OCI-LY7 (cell line): ENCODE measurements at places on chromosomes 11 and 22.

DNA sequence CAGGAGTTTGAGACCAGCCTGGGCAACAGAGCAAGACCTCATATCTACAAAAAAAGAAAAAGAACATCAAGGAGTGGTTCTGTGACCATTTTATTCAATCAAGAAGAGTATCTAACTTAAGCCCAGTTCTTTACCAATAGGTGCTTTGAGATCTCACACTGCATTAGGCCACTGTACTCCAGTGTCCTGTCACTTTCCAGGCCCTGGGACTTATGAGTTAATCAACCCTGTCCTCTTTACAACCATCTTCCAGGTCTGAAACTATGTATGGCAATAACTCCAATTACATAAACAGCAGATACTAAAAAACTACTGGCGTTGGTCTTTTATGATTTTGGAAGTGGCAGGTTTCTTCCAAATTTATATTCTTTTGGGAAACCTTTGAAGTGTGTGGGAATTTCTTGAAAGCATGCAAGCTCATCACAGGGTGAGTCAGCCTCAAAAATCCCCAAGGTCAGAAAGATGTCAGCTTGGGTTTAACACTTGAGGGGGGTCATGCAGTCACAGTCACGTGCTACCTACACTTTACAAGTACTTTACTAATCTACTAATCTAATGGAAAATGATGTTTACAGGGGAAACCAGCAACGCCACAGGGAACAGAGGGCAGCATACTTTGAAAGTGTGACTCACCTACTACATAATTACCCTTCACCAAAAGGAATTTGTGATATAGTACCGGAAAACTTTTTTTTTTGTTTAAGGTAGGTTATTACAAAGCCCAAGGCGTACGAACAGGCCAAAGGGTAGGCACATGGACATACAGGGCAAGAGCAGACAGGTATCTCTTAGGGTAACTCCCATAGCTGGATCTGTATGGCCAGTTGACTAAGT lies 15.6 kb downstream of the PISD start:
- DNase-seq: no peak

- DNase-seq: no peak
Observed at GRCh38 chr11:128568166-128568778, 19.1 kb downstream of the ETS1 start.

- DNase-seq: no peak
Observed at GRCh38 chr11:80317612-80318011, 876.8 kb upstream of the TENM4 start.

GRCh38 chr11:129192150-129192549 lies at the start of gene ARHGAP32:
ARHGAP32 (minus strand) TSS chr11:129192325; CDS start chr11:129192198, 127 bp downstream.
- no peak for DNase-seq

- DNase-seq: no peak
Observed at GRCh38 chr11:69393865-69394233, 87.6 kb upstream of the LINC01488 start.

DNA sequence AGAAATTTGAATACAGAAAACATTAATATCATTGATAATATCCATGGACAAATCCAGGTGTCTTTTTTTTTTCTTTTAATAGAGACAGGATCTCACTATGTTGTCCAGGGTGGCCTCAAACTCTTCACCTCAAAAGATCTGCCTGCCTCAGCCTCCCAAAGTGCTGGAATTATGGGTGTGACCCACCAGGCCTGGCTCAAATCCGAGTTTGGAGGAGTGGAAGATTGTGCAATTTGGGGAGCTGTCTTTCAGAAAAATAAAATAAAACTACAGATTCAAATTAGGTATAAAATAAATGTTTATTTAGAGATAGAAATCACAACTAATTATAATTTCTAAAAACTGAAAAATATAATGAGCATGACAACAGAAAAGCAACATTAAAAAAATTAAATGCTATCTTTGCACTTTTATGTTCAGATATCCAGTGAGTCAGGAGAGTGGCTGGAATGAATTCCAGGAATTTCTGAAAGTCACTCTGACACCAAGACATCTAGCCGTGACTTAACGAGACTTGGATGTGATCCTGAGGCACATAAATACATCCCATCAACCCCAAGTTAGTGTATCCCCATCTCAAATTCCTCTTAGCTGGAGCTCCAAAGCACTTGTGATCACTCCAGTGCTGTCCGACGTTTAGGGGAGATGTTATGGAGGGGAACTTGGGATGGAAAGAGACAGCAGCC lies 128.6 kb upstream of the THY1 start:
- DNase-seq: no peak

GRCh38 chr11:2401436-2401984 lies 960 bp downstream of the TSSC4 start:
- peak; percentile 39 for DNase-seq

GRCh38 chr11:74775762-74776161 lies 27.1 kb downstream of the RNF169 start:
- DNase-seq: no peak

DNA sequence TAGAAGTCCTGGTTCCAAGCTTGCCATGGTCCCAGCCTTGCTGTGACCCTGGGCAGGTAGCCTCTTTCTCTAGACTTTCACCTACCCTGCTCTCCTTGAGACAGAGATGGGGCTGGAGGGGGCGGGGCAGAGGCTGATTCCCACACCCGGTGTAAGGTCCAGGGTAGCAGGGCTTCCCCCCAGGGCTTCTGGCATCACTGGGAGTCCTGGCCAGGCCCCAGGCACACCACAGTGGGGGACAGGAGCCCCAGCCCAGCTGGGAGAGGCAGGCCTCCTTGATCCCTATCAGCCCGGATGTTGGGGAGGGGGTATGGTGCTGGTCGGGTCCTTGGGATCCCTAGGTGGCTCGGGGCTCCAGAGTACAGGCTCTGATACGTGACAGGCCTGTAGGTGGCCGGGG lies 1.7 kb upstream of the NUDT8 start:
- no peak for DNase-seq

DNA sequence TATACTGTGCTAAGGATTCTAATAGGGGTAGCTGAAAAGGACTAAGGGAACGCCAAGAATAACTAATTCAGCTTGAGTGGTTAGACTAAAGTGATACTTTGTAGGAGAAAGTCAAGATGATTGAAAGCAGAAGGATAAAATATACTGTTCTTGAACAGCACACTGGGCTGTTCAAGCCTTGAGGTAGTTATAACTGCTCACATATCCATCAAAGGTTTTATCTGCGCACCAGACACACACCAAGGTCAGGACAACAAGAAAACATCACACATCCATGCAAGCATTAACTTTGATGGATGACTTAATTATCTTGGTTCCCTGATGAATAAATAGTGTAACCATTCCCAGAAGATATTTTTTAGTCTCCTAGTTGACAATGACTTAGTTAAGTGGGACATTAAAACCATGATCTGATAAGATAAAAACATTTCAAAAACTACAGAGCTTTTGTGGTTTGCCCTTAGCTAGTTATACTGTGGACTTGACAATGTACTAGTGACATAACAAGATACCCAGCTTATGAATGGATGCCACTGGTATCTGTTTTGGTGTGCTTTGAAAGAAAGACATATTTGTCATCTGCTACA lies 728.9 kb downstream of the JRKL start:
- no peak for DNase-seq

- DNase-seq: no peak
Observed at GRCh38 chr11:103871923-103872551, 164.4 kb upstream of the DDI1 start.

- no peak for DNase-seq
Observed at GRCh38 chr11:130937051-130937450, 20.8 kb upstream of the SNX19 start.

- no peak for DNase-seq
Observed at GRCh38 chr22:44120314-44120704, 60.4 kb upstream of the PARVG start.

GRCh38 chr11:127191261-127191660 lies 190.7 kb upstream of the KIRREL3 start:
- DNase-seq: no peak

DNA sequence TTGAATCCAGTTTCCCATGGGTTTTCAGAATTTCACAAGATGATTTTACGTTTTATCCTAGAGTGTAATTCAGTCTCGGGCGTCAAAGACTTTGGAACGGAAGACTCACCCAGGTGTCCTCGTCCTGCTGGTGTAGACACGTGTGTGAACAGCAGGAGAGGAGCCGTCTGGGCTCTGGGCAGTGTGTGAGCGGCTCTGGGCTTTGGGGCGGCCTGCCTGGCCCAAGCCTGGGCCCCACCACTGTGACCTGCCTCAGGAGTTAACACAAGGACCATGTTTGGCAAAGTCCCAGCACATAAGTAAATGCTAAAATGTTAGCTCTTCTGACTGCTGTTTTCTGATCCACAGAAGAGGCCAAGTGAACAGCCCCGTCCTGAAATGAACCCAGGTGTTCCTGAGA lies 1093.3 kb downstream of the BRD1 start:
- no peak for DNase-seq

GRCh38 chr11:79081471-79082031 lies 359.3 kb downstream of the TENM4 start:
- no peak for DNase-seq

DNA sequence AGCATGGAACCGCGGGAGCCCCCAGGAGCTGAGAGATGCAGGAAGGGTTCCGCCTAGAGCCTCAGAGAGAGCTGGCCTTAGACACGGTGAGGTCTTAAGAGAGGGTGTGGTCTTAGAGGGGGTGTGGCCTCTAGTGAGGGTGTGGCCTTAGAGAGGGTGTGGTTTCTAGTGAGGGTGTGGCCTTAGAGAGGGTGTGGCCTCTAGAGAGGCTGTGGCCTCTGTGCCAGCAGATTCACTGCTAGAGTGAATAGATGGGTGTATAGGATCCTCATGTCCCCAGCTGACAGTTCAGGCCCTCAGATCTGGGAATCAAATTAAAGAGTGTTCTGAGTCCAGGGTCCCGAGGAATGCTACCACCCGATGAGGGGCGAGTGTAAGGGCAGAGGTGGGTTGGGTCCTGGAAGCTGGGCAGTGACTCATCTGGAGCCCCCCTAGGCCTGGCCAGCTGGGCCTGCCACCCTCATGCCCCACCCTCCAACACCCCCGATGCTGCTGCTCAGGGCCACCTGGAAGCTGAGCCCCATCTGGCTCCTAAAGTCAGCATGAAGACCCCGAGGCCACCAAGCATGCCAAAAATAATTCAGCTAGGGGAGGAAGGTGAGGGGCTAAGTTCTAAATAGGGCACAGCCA lies 49.5 kb downstream of the IGF2 start:
- DNase-seq: peak; percentile 73

DNA sequence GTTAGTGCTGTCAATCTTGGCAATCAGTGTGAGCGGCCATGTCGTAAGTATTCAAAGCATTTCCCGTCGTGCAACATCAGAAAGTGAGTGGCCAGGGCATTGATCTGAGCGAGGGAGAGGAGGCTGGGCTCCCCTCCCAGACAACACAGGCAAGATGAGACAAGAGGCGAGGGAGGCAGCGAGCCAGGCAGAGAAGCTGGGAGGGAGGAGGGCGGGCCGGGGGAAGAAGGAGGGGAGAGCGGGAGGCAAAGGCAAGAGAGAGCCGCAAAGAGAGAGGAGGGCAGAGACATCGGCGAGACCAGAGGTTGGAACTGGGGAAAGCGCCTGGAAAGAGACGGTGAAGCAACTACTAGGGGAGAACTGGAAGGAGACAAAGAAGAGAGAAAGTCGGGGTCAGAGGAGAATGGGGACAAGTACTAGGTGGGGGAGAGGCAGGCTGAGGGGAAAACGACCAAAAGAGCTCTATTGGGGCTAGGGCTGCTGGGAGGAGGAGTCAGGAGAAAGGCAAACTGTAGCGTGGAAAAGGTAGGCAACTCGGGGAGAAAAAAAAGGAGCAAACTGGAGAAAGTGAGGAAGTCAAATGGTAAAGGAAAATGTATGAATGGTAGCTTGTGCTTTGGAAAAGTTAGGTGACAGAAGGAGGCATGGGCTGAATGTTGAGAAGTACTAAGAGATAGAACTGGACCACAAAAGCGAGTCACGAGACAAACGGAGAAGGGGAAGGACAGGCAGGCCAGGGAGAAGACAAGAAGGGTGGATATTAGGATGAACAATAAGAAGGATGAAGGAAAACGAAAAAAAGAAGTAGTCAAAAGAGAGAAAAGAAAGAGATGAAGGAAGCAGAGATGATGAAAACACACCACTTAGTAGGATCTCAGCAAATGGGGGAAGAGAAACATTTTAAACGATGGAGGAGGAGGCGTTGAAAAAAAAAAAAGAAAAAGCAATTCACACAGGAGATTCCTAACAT lies 130.5 kb upstream of the C11orf58 start:
- DNase-seq: no peak

- no peak for DNase-seq
Observed at GRCh38 chr11:81432333-81432732, 1301.3 kb downstream of the FAM181B start.

GRCh38 chr22:20244691-20245576 lies 23.2 kb downstream of the RTN4R start:
- DNase-seq: peak; percentile 30

- no peak for DNase-seq
Observed at GRCh38 chr11:27656320-27656719, 43.9 kb downstream of the BDNF start.

DNA sequence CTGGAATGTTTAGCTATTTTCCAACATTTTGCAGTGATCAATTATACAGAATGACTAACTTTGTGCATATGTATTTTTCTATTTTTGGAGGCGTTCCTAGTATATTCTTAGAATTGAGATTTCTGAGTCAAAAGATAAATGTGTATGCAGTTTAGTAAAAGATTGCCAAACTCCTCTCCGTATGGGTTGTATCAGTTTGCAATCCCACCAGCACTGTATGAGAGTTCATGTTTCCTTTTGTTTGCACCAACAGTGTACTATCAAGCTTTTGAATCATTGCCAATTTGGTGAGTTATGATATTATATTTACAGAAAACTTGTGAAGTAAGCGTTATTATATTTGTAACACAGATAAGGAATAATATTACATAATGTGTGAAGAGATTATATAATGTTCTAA lies 658.7 kb downstream of the JRKL start:
- DNase-seq: no peak

- DNase-seq: no peak
Observed at GRCh38 chr11:69642549-69642912, 1.6 kb downstream of the CCND1 start.

GRCh38 chr11:2298795-2299761 lies 2.6 kb downstream of the C11orf21 start:
- no peak for DNase-seq

- DNase-seq: no peak
Observed at GRCh38 chr11:31910950-31911576, 99.9 kb upstream of the PAX6 start.

- DNase-seq: no peak
Observed at GRCh38 chr22:45422237-45422983, 8.9 kb downstream of the RIBC2 start.
